Breast epithelium (tissue), 4 donors: ENCODE measurements at places on chromosomes 13 and 19. TPM values are rescaled to one million over a fixed set of nuclear protein-coding genes. Genes with fewer than 3 reads are reported as not detected.

Gene CD177
- 0.32 TPM for total RNA-seq

Gene FPR3
- total RNA-seq: 3.9 TPM

Gene PTGER1
- total RNA-seq: 0.48 TPM

Gene ADPRHL1
- 1.8 TPM for total RNA-seq

Gene TEKTIP1
- not detected for total RNA-seq

Gene DNAAF3
- total RNA-seq: 4.7 TPM

Gene COL4A2
- 107 TPM for total RNA-seq

Gene SCGB2B2
- total RNA-seq: 0.98 TPM

Gene MAG
- total RNA-seq: 4.2 TPM

Gene MCEMP1
- 2.4 TPM for total RNA-seq

Gene VSIG10L
- total RNA-seq: 1.3 TPM

Gene LGALS7
- 1.5 TPM for total RNA-seq

- no peak overlapping the region for H3K4me3 ChIP-seq
- DNase-seq: no peak
- H3K4me1 ChIP-seq: peaks cover 12% of the 10 kb centered on the region
Measured at GRCh38 chr13:38346764-38347163, 2.9 kb upstream of the UFM1 start.

GRCh38 chr13:32645854-32646253 lies 59.6 kb downstream of the PDS5B start:
- no peaks in the 10 kb centered on the region for H3K36me3 ChIP-seq
- DNase-seq: no peak
- H3K4me3 ChIP-seq: no peak overlapping the region

DNA sequence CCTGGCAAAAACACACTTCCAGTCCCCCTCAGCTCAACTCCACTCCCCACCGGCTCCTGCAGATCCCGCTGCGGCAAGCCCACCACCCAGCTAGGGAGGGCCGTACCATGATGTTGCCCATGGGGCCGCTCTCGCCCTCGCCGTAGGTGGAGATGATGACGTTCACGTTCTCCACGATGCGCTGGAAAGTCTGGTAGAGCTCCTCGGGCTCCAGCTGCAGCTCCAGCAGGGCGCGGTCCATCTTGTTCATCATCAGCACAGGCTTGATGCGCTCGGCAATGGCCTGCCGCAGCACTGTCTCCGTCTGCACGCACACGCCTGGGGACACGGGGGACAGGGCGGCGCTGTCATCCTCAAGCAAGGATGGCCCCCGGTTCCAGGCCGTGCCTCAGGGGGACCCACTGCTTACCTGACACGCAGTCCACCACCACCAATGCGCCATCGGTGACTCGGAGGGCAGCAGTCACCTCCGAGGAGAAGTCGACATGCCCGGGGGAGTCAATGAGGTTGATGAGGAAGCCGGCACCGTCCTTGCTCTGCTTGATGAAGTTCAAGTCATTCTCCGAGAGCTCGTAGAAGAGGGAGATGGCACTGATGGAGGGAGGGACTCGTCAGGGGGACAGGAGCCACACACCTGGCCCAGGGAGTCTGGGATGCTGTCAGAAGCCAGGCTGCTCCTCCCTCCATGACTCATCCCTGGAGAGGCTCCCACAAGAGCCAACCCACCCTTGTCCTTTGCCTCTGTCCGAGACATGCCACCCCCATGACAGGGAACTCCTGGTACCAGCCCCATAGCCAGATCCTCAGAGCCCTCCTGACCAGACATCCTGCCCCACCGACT lies 2.3 kb downstream of the EEF2 start:
- peaks cover 32% of the 10 kb centered on the region for H3K4me1 ChIP-seq
- H3K4me3 ChIP-seq: peak overlapping the region; percentile 97
- peak overlapping the region; percentile 99 for H3K27ac ChIP-seq
- DNase-seq: no peak

- H3K4me3 ChIP-seq: no peak overlapping the region
- peaks cover 6% of the 10 kb centered on the region for H3K36me3 ChIP-seq
- H3K27ac ChIP-seq: no peak overlapping the region
- peak; percentile 74 for DNase-seq
- no peaks in the 10 kb centered on the region for H3K27me3 ChIP-seq
Measured at GRCh38 chr19:10390652-10391286, 10.4 kb upstream of the TYK2 start.

DNA sequence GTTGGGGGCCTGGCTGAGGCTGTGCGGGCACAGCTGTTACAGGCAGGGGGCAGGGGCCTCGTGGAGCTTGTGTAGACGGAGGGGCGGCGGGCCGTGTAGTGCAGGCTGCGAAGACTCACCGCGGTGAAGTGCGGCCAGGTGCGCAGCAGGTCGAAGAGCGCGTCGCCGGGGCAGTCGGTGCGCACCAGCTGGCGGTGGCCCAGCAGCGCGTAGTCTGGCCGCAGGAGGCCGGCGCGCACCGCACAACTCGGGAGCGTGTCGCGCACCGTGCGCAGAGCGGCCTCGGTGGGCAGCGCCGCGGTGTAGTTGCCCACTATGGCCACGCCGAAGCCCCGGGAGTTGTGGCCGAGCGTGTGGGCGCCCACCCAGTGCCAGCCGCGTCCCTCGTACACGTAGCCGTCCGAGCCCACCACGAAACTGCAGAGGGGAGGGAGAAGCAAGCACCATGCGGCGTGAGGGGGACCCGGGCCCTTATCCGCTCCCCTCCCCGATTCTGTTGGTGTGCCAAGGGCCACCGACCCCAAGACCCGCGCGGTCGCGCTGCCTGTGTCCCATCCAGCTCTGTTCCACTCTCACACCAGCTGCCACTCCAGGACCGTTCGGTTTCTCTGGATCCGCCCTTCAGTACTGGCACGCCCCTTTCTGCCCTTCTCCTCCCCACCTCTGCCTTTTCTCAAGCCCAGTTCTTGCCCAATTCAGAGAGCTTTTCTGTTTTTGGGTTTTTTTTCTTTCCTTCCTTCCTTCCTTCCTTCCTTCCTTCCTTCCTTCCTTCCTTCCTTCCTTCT lies 5.4 kb upstream of the RASAL3 start:
- no peaks in the 10 kb centered on the region for H3K36me3 ChIP-seq
- no peaks in the 10 kb centered on the region for H3K4me1 ChIP-seq
- H3K27ac ChIP-seq: no peak overlapping the region
- H3K4me3 ChIP-seq: peak overlapping the region; percentile 63

DNA sequence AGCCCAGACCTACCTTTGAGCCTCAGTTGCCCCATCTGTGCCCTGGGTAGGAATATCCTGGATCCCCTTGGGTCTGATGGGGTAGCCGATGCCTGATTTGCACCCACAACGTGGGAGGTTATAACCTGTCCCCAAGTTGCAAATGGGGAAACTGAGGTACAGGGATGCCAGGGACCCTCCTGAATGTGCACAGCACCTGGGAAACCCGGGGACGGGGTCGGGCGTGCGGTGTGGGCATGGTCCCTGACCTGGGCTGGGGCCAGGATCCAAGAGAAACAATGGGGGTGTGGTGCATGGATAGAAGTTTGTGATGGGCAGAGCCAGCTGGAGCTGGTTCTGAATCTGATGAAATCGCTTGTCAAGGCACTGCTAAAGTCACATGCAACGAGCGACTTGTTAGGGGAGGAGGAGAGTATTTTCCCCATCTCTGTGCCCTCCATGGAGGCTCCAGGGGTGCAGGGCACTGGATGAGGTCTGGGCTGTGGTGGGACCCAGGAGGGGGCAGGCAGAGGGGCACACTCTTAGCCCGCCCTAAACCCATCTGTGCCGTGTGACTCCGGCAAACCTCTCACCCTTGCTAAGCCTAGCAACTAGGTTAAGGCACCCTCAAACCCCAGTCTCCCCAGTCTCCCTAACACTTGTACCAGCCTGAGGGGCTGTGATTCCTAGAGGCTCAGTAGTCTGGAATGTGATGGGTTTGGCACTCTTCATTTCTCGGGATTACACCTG lies 749 bp downstream of the GDF15 start:
- no peaks in the 10 kb centered on the region for H3K4me1 ChIP-seq
- DNase-seq: no peak
- peak overlapping the region; percentile 19 for H3K27ac ChIP-seq
- H3K27me3 ChIP-seq: no peaks in the 10 kb centered on the region

- H3K27ac ChIP-seq: no peak overlapping the region
- no peaks in the 10 kb centered on the region for H3K4me1 ChIP-seq
- H3K27me3 ChIP-seq: no peaks in the 10 kb centered on the region
- H3K4me3 ChIP-seq: no peak overlapping the region
Measured at GRCh38 chr19:53989600-53990533, 1.6 kb upstream of the CACNG6 start.

GRCh38 chr13:113625965-113626721 lies 31.9 kb downstream of the ATP4B start:
- H3K4me3 ChIP-seq: no peak overlapping the region
- H3K27me3 ChIP-seq: no peaks in the 10 kb centered on the region
- peak; percentile 10 for DNase-seq
- no peaks in the 10 kb centered on the region for H3K36me3 ChIP-seq
- H3K4me1 ChIP-seq: no peaks in the 10 kb centered on the region
- no peak overlapping the region for H3K27ac ChIP-seq

DNA sequence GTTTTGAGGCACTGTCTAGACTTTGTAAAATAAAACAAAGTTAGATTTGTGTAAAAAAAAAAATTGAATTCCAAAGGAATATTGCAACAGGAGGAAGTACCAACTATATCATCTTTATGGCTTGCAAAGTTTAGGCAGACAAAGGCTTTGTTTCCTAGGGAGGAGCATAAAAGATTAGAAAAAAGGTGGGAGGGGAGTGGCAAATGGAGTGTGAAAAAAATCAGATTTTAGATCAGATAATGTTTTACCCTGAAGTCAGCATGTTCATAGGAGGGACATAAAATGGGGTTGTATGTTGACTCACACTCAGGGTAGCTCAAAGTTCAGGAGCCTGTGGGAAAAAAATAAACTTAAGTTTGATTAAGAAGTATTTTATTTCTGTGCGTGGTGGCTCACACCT lies 3.7 kb downstream of the ZNF85 start:
- H3K4me3 ChIP-seq: no peak overlapping the region
- no peak for DNase-seq
- no peaks in the 10 kb centered on the region for H3K27me3 ChIP-seq
- no peaks in the 10 kb centered on the region for H3K4me1 ChIP-seq
- no peaks in the 10 kb centered on the region for H3K36me3 ChIP-seq

- H3K4me1 ChIP-seq: peaks cover 23% of the 10 kb centered on the region
- peak overlapping the region; percentile 12 for H3K27ac ChIP-seq
- DNase-seq: peak; percentile 81
- H3K4me3 ChIP-seq: no peak overlapping the region
Measured at GRCh38 chr19:15265850-15266248, 33.6 kb upstream of the EPHX3 start.

GRCh38 chr19:50772476-50772875 lies 2.2 kb downstream of the GPR32 start:
- H3K27ac ChIP-seq: no peak overlapping the region
- H3K4me1 ChIP-seq: no peaks in the 10 kb centered on the region
- DNase-seq: no peak
- no peaks in the 10 kb centered on the region for H3K27me3 ChIP-seq
- H3K36me3 ChIP-seq: no peaks in the 10 kb centered on the region
- no peak overlapping the region for H3K4me3 ChIP-seq

DNA sequence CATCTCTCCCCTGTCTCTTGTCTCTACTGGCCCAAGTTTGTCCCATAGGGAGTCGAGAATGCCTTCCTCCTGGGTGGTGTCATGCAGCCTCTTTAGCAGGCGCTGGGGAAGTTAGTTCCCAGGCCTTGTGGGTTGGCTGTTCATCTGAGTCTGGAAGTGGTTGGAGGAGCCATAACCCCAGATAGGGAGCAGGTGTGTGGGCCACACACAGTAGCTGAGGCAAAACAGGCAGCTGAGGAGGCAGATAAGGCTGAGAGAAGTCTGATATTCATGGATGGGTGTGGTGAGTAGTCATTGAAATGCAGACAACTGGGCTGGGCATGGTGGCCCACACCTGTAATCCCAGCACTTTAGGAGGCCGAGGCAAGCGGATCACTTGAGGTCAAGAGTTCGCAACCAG lies 40.9 kb upstream of the KPNA3 start:
- no peaks in the 10 kb centered on the region for H3K4me1 ChIP-seq
- no peaks in the 10 kb centered on the region for H3K36me3 ChIP-seq
- no peaks in the 10 kb centered on the region for H3K27me3 ChIP-seq
- no peak overlapping the region for H3K4me3 ChIP-seq
- DNase-seq: no peak
- H3K27ac ChIP-seq: no peak overlapping the region

- peak; percentile 55 for DNase-seq
- peak overlapping the region; percentile 87 for H3K27ac ChIP-seq
- H3K36me3 ChIP-seq: no peaks in the 10 kb centered on the region
- no peaks in the 10 kb centered on the region for H3K4me1 ChIP-seq
- H3K27me3 ChIP-seq: no peaks in the 10 kb centered on the region
- H3K4me3 ChIP-seq: peak overlapping the region; percentile 22
Measured at GRCh38 chr19:2507109-2507508, 31.2 kb downstream of the GADD45B start.

GRCh38 chr13:108315991-108316390 lies 46.5 kb downstream of the TNFSF13B start:
- no peak for DNase-seq
- no peaks in the 10 kb centered on the region for H3K4me1 ChIP-seq
- no peaks in the 10 kb centered on the region for H3K36me3 ChIP-seq
- no peak overlapping the region for H3K4me3 ChIP-seq
- H3K27me3 ChIP-seq: no peaks in the 10 kb centered on the region
- H3K27ac ChIP-seq: no peak overlapping the region

DNA sequence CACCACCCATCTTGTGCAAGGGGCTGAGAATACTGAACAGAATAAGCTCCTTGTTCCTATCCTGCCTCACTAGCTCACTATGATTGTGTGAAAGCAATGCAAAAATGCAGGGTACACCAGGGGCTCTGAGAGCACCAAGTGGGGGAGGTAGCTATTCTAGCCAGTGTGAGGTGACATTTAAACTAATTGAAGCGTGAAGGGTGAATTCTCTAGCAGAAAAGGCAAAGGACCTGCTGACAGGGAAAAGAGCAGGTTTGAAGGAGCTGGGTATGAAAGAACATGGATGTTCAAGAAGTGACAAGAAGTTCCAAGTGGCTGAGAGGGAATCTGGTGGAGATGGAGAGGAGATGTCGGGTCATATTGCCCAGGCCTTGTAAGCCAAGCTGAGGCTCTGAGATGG lies 64.2 kb downstream of the SIAH3 start:
- H3K4me1 ChIP-seq: no peaks in the 10 kb centered on the region
- H3K4me3 ChIP-seq: no peak overlapping the region
- no peaks in the 10 kb centered on the region for H3K36me3 ChIP-seq
- H3K27me3 ChIP-seq: no peaks in the 10 kb centered on the region

DNA sequence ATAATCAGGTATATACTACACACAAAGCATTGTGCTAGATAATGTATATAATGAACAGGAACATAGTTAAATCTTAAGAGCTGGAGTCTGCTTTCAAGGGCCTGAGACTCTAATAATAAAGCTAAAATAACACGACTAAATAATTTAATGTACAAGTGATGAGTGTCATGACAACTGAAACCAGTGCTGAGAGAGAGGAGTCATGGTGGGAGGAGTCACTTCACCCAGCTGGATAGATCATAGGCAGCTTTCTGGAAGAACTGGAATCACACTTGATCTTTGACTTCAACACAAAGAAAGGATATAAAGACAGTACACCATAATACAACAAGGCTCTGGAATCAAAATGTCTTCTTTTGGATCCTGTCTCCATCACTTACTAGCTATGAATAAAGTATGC lies 7.1 kb downstream of the RBM26 start:
- DNase-seq: no peak
- H3K36me3 ChIP-seq: no peaks in the 10 kb centered on the region
- H3K27me3 ChIP-seq: no peaks in the 10 kb centered on the region

GRCh38 chr13:59480396-59481259 lies 683.1 kb downstream of the DIAPH3 start:
- H3K27me3 ChIP-seq: no peaks in the 10 kb centered on the region
- no peak overlapping the region for H3K27ac ChIP-seq
- H3K36me3 ChIP-seq: no peaks in the 10 kb centered on the region
- DNase-seq: no peak
- no peaks in the 10 kb centered on the region for H3K4me1 ChIP-seq
